Naive B cell (primary cell): ENCODE measurements at places on chromosomes 4 and X.

DNA sequence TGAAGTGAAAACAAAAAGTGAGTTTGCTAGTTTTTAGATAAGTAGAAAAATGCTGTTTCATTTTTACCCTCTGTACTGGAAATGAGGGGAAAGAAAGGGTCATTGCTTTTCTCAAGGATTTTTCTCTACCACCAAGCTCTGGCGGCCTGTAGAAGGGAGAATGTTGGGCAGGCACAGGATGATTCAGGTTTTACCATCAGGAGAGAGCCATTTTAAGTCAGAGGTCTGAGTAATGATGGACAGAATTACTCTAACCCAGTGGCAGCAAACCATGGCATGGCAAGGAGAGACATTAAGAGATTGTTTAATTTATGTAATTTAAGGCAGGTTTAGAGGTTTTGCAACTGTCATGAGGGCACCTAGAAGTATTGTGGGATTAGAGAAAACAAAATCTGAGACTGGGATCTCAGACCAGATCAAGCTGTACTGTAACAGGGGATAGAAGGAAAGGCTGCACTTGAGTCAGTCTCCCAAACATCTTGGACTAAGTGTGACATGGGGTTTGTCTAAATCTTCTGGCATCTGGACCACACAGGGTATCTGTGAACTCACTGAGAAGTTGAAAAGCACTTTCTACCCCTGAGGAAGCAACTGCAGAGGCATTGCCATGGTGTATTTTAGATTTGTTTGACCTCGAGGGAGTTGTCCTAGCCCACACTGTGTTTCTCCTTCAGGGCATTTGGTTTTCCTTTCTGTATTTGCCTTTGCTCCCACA is 81.6 kb downstream of the BANK1 start:
- no peak for DNase-seq

- DNase-seq = no peak
Observed at GRCh38 chrX:69032601-69033000, 132.7 kb downstream of the PJA1 start.

DNA sequence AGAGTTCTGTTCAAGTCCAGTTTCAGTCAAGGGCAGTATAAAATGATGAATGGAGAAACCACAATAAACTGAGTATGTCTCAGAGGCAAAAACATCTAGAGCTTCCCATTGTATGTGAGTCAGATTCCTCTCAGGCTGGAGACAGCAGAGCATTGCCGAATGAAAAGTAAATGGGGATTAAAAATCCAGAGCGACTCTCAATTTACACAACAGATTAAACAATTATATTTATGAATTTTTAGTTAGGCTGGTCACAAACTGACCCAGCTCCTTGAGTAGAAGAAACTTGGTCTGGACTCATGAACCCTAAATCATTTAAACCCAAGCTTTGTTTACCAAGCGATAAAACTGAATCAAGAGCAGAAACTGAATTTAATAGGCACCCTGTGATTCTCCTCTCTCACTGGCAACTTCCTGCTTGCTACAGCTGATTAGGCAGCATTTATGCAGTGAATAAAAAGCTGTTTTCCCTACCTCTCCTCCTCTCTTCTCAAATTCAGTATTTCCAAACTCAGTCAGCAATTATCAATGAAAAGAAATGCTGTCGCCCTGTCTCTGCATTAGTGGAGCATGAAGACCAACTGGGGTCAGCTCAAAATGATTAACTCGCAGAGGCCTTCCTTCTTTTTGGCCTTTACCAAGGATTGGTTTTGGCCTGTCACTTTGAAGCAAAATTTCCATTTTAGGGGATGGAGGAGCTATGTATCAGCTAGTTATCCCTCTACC is 568.0 kb downstream of the PDHA2 start:
- no peak for DNase-seq

- DNase-seq = no peak
Observed at GRCh38 chr4:55051532-55051931, 73.9 kb downstream of the KDR start.

GRCh38 chr4:99574530-99575324 is at the start of gene MTTP:
Gene MTTP, plus strand, starts transcription at chr4:99574824. Its CDS starts 86 bp downstream, at chr4:99574910.
- DNase-seq = no peak

DNA sequence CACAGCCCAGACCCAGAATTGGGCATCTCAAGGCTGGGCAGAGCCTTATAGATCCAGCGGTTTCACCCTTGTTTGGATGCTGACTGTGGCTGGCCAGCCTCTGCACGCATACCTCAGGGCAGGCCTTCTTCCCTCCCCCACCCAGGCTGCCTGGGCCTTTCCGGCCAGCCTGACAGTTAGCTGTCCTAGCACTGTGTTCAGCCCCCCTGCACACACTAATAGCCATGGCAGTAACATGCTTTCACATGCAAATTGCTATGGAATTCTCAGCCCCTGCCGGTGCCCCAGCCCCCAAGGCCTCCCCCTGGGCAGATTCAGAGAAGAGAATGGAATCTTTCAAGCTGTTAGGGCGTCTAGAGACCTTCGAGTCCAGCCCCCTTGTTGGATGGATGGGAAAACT is 17.7 kb downstream of the EFNB1 start:
- no peak for DNase-seq
